ENCODE measurements at places on chromosomes 5 and 9.

DNA sequence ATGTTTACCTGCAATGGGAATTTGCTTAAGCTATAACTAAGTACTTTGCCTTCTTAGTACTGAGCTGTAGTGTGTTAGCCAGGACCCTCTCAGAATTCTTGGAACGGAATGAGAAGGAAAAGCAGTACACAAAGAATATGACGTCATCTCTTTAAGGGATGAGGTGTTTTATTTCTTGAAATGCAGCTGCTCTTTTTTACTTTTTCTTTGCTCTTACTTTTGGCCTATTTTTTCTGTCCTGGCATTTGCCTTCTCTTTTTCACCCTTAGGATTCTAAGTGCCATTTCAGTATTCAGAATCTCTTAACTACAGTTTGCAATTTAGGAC, 10.1 kb downstream of the KIF2A start:
- no peak for DNase-seq

- DNase-seq: no peak
Measured at GRCh38 chr9:98231770-98232478, 23.5 kb downstream of the TBC1D2 start.

DNA sequence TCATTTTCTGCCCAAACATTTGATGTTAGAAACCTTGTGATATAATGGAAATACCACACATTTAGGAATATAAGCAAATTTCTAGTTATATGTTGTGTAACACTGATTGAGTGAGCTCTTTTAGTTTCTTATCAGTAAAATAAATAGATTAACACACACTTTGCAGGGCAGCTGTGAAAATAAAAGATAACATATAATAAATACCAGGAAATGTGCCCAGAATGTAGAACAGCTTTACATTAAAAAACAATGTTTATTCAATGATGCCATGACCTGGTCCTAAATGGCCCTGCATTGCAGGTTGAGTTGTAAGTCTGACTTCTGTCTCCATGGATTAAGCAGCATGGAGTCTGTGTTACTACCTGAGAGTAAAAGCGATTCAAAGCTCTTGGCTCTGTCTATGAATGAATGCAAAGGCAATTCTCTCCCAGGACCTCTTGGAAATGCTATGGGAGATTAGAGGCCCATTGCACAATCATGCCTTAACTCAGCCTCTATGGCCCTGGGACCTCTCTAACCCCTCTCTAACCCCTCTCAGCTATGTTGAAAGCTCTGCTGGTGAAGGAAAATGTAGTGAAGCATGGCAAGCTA, 296.0 kb upstream of the ACTBL2 start:
- no peak for DNase-seq

- no peak for DNase-seq
Measured at GRCh38 chr9:87118594-87118993, 171.3 kb upstream of the GAS1 start.

GRCh38 chr9:116899337-116900006, 212.4 kb downstream of the TRIM32 start:
- DNase-seq: no peak

DNA sequence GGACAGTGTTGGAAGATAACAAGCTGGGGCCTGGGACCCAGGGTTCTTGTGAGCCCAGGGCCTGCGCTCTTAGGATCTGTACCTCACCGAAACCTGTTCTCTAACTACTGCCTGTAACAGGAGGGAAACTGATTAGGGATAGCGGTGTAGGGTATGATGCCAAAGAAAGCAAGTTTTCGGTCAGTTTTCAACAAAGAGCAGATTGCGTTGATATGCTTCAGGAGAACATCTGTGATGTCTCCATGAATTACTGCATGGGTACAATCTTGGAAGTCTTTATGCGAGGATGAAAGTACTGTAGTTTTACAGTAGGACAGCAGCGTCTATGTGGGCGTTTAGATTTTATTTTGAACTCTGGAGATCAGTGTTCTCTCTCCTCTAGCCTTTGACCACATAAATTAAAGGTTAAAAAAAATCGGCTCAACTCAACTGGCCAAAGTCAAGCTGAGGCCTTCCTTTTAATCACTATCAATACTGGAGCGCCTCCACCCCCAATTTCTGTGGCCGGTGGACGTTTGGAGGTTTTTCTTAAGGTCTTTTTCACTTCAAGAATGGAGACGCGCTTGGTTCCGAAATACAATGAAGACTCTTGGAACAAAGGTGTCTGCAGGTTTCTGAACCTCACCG, 3.0 kb downstream of the NFIL3 start:
- DNase-seq: no peak

- no peak for DNase-seq
Measured at GRCh38 chr9:135297456-135298075, 182.0 kb upstream of the PPP1R26 start.

DNA sequence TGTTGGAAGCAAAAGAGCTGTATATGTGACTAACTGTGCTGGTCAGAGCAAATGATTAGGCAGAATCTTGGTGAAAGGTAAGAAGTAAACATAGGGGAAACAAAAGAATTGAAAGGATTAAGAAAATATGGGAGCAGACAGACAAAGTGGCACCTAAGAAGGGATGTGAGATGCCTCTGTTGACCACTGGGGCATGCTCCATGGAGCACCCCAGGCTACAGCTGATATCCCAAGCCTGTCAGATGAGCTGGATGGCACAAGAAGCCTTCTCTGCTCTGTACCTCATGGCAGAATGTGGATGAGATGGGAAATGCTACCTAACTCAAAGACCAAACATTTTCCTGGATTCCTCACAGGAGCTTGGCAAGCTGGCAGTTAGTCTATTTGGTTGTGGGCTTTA, 89.3 kb upstream of the SLIT3 start:
- no peak for DNase-seq

DNA sequence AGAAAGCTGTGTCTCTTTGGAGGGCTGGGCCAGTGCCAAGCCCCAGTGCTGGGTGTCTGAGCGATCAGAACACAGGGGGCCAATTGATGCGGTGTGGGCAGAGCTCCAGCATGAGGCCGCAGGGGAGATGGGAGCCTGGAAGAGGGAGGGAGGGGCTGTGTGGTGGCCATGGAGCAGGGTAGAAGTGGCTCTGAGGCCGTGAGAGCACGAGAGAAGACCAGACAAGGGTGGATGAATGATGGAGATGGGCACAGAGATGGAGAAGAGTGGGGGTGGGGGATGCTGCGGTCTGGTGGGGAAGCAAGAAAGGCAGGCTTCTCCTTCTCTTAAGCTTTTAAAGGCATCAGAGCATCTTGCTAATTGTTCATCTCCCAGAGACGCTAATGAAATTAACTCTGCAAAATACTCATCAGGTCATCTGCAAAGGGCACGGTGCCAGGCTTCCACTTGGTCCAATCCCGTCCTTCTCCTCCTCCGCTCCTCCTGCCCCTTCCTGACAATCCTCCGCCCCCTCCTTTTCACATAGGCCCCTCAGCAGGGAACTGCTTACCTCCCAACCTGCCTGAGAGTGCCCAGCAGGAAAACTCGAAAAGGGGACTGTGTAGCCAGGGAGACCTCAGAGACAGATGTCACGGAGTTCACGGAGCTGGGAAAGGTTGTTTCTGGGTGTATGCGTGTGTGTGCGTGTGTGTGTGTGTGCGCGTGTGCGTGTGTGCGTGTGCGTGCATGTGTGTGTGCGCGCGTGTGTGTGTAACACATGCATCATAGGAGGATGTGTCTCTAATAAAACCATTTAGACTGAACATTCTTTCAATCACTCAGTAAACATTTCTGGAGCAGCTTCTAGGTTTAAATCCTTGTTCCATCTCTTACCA, 7.1 kb upstream of the UNC5A start:
- no peak for DNase-seq

GRCh38 chr5:36147681-36148080, 4.0 kb downstream of the LMBRD2 start:
- DNase-seq: no peak

GRCh38 chr9:3951161-3951665, 348.7 kb downstream of the GLIS3 start:
- no peak for DNase-seq

DNA sequence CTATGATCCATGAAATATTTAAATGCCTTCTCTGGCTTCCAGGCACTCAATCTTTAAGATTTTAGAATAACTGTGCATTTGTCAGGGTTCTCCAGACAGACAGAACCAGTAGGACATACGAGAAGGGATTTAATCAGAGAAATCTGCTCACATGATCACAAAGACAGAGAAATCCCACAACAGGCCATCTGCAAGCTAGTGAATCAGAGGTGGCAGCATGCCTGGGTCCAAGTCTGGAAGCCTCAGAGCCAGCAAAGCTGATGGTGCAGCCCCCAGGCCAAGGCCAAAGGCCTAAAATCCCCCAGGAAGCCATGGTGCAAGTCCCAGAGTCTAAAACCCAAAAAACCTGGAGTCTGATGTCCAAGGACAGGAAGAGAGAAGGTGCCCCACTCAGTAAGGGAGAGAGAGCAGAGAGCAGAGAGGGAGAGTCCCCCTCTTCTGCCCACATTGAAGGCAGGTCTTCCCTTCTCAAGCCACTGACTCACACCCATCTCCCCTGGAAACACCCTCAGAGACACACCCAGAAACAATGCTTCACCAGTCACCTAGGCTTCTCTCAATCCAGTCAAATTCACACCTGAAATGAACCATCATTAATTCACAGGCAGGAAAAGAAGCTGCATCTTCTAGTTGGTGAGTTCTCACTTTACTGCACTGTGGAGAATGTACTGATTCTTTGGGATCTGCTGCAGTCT, 48.7 kb downstream of the CAMSAP1 start:
- DNase-seq: no peak

DNA sequence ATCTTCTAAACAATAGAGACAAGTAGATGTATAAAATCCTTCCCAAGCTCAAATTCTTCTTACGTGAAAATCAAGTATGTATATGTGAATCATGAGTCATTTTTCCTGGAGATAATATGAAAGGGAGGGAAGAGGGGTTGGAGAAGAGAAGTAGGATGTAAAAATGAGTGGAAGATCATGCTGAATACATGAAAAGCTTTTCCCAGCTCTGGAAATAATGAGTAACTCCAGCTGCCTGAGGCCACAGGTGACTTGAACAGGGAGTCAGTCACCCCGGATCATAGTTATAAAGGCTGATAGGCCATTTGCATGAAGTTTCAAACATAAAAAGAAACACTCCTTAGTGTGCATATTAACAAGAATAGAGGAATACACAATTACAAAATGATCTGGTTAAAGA, 486.7 kb downstream of the EFNA5 start:
- no peak for DNase-seq

DNA sequence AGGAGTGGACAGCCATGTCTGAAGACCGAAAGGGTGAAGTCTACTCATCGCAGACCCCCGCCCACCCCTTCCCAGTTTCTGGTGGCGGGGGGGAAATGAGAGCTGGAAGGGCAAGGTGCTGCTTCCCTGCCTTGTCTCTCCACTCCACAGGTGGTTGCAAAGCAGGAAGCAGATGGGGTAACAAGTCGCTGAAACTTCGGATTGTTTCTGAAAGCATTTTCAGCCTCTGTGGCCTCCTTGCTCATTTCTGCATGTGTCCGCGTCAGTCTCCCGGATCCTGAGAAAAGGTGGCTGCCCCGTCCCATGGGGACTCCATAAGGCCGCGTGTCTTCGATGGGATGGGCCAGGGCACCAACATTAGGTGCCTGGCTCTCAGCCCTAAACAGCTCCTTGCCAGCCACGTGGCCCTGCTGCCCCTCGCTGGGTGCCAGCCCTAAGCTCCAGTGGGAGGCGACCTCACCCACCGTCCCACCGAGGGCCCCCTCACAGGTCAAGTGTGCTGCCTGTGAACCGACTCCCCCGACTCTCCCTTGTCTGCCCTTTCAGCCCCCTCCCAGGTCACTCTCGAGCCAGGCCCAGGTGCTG, 971 bp downstream of the PHYKPL start:
- DNase-seq: no peak

GRCh38 chr5:134592141-134592746, 40.4 kb downstream of the SAR1B start:
- no peak for DNase-seq

DNA sequence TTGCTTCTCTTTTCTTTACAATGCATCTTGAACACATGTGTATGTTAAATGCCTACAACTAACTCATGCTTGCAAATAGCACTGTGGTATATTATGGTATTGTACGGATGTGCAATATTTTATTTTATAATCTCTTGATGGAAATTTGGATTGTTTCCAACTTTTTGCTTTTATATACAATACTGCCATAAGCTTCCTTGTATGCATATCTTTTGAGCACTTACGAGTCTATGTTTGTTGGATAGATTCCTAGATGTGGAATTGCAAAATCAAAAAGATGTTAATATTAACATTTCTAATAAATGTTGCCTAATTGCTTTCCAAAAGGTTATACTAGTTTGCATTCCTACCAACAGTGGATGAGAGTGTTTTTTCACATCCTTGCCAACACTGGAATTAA, 3.4 kb upstream of the GALNT12 start:
- DNase-seq: no peak
